ENCODE measurements at places on chromosomes 1 and 21.

DNA sequence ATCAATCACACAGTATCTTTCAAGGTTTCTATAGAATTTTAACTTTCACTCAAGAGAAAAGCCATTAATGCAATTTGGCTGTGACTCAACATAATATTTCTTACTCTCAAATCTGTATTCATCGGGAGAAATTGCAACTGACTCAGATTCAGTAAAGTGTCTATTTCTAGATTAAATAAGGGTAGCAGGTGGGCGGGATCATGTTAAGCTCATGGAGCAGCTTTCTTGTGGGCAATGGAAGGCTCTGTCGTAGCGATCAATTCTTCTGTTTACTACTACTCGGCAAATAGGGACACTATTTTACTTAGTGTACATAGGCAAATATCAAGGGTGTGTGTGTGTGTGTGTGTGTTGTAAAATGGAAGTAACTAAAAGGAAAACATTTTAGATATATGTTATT, 423.6 kb upstream of the NEGR1 start:
- no peak for DNase-seq

- DNase-seq = no peak
These were observed 797 bp downstream of the CC2D1B start for GRCh38 chr1:52365071-52365745.

DNA sequence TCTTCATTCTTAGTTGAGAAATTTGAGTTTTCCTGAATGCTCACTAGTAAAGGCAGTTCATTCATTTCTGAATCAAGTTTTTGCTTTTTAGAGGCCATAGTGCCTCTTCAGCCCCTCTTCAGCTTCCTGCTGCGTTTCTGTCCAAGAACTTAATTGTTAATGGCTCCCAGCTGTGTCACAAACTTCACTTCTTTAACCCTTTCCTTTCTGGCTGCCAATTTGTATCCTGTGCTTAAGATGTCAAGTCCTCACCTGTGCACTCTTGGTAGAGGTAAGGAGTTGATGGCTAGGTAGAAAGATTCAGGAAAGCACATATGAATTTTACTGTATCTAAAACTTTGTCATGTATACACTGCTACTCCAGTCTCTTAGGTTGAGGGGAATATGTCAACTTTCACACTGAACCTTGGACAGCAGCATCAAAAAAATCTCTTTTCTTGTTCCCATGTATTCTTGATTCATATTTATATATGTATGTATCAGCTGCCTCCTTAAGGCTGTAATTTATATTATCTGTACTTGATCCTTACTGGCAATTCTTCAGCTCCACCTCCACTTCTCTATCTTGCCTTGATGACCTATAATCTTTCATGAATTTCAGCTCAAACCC, 612.8 kb downstream of the LMO4 start:
- DNase-seq = no peak

DNA sequence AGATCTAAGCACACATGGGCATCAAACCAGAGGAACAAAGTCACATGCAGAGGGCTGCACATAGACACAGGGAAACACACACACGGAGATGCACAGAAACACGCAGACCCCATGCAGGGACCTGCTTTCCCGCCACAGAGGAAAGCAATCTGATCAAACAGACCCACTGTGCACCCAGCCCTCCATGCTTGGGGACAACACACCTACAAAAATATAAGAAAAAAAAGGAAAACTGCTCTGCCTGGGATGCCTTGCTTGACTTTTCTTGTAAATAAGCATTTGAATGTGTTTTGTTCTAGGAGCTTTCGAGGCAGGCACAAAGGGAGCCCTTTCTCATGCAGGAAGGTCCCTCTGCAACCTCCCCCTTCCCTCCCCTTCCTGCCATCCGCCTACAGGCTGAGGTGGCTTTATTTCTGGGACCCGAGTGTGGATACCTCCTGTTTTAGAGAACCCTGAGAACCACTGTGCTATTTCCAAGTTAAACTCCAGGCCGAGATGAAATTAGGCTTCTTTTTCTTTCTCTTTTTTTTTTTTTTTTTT, 3.5 kb upstream of the ICMT start:
- no peak for DNase-seq

DNA sequence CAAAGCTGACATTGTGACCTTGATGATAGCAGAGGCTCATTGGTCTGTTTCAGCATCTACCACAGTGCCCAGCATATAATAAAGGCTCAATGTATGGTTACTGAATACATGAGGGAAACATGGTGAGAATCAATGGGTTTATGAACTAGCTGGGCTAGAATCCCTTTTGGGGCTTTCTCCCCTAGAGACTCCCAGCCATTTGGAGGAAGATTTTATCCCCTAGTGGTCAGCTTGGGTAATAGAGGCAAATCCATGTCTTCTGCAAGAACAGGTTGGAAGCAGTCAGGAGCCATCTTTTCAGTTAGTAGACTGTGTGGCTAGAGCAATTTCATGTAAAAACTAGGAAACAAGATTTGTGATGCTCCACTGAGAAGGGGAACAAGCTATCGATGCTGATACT, 15.8 kb upstream of the REG4 start:
- no peak for DNase-seq

DNA sequence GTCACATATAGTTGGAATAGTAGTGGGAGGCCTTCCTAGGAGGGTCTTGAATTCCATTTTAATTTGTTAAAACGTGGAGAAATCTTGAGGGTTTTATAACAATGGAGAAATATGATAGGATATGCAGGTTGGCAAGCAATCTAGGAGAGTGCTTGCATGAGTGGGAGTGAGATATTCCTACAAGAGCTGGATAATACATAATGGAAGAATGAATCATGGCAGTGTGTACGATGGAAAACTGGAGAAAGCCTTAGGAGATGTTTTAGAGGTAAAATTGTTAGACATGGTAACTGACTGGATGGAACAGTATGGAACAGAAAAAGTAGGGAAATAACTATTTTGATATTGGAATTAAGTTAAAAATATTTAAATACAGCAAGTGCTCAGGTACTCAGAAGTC, 352.4 kb downstream of the PTBP2 start:
- no peak for DNase-seq

GRCh38 chr1:6275826-6276782, 15.2 kb upstream of the GPR153 start:
- no peak for DNase-seq

DNA sequence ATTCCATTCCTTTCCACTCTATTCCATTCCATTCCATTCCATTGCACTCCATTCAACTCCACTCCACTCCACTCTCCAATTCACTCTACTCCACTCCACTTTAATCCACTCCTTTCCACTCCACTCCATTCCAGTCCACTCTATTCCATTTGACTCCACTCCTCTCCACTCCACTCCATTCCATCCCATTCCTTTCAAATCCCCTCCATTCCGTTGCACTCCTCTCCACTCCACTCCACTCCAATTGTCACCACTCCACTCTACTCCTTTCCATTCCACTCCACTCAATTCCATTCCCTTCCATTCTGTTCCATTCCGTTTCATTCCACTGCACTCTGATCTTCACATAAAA, 2563.7 kb upstream of the TPTE start:
- DNase-seq = no peak

DNA sequence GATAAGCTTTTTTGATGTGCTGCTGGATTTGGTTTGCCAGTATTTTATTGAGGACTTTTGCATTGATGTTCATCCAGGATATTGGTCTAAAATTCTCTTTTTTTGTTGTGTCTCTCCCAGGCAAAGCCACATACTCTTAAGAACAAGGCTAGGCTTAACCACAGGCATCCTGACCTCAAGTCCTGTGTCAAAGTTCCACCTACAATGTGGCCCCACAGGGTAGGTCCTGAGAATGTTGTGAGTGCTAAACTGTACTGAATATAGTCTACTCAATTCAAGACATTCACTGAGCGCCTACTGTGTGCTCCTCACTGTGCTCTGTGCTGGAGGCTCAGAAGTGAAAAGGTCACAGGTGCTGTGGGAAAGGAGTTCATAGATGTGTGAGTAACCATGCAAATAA, 20.6 kb downstream of the DDAH1 start:
- no peak for DNase-seq

- no peak for DNase-seq
These were observed 51.8 kb downstream of the ADARB1 start for GRCh38 chr21:45126204-45126626.

GRCh38 chr21:23131177-23131576, 2133.0 kb downstream of the NCAM2 start:
- no peak for DNase-seq

DNA sequence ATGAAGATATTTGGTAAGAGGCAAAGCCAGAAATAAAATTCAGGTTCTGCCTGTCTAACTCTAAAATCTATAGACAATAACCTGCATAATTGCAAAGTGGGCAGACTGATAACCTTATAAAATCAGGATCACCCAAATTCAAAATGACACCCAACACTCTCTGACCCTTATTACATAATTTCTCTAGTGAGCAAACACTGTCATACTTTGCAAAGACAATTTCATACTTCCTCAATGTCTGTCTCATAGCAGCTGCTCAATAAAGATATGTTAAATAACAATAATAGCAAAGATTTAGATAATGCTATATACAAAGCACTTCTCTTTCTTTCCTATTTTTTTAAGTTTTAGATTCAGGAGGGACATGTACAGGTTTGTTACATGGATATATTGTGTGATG, 118.5 kb downstream of the UCHL5 start:
- DNase-seq = no peak

DNA sequence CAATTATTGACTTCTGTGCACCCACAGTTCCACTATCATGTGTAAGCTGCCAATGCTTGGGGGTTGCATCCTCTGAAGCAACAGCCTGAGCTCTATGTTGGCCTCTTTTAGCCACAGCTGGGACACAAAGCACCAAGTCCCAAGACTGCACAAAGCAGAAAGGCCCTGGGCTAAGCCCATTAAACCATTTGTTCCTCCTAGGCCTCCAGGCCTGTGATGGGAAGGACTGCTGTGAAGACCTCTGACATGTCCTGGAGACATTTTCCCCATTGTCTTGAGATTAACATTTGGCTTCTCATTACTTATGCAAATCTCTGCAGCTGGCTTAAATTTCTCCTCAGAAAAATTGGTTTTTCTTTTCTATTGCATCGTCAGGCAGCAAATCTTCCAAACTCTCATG, 123.7 kb upstream of the DEPDC1 start:
- DNase-seq = no peak

DNA sequence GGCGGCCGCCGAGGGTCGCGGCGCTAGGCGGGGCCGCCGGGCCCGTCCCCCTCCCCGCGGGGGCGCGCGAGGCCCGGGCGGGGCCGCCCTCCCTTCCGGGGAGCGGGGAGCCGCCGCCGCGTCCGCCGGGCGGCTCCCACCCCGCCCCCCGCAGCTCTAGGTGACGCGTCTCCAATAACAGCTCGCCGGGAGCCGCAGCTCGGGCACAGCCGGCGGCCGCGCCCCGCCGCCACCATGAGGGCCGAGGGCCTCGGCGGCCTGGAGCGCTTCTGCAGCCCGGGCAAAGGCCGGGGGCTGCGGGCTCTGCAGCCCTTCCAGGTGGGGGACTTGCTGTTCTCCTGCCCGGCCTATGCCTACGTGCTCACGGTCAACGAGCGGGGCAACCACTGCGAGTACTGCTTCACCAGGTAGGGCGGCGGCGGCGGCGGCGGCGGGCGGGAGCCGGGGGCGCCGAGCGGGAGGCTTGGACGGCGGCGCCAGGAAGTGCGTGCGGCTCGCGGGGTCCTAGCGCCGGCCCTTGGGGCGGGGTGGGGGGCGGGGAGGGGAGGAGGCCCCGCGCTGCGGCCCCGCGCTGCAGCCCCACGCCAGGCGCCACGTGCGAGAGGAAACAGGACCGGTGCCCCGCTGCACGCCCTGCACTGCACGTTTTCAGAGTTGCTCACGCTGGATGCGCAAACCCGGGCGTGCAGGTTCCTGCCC, at the start of gene SMYD2:
SMYD2 (plus strand) TSS at position 139 of the 699 bp plus-strand sequence; CDS start at position 235, 96 bp downstream.
- DNase-seq = peak; percentile 34

DNA sequence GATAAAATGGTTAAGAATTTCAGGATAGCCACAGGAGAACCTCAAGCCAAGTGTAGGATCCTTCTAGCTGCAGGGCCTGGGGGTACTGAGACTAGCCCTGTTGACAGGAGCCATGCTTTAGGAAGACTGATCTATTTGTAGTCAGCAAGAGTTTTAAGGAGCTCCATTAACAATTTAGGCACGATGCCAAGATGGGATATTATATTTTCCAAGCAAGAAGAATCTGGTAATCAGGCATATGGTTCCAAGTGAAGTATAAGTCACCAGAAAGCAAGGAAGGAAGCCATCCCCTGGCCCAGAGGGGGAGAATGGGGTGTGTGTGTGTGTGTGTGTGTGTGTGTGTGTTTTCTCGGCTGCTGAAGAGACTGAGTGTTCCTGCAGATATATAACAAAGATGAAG, 7.0 kb downstream of the IFNAR2 start:
- DNase-seq = no peak

- no peak for DNase-seq
These were observed 14.4 kb downstream of the FAAH start for GRCh38 chr1:46408356-46409062.

DNA sequence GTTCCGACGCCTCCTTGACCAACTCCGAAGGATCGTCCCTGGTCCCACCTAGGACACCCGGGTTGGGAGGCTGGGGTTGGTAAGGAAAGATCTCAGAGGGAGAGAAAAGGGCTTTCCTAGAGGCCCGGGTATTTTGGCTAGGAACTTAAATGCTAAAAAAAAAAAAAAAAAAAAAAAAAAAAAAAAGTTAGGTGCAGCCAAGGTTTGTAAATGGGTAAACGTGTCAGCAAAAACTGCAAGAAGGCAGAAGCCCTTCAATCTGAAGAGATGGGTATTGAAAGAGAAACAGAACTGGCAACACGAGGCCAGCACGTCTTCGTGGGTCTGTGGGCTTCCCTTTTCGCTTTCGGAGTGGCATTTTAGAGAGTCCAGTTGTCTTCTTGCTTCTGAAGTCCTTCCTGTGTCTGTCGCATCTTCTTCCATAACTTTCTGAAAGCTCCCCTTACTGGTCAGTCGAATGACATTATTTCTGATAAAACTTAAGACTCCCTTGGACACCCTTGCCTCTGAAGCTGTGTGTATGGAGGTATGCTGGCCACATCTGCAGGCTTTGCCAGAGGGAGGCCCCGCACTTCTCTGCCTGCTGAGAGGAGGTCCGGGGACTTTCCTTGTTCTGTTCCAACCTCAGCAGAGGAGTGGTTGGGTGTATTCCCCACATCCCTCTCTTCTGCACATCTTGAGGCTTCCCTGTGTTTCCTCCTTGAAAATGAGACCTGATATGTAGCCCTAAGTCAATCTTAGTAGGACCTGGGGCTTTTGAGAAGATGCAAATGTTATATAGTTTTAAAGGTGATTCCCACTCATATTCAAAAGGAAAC, 745 bp downstream of the RCSD1 start:
- DNase-seq = no peak

GRCh38 chr1:183630748-183631147, 4.8 kb downstream of the ARPC5 start:
- DNase-seq = no peak

DNA sequence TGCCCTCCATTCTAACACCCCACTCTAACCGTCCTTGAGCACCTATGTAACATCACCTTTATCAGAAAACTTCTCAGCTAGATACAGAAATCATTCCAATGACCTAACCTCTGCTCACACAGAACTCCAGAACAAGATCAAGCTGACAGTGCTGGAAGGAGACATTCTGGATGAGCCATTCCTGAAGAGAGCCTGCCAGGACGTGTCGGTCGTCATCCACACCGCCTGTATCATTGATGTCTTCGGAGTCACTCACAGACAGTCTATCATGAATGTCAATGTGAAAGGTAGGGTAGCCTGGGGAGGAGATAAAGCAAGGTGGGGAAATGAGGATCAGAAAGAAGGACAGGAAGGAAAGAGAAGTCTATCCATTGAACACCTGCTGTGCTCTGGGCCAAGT, 27.8 kb downstream of the HSD3B2 start:
- DNase-seq = no peak

Measured in activated T-cell treated with anti-CD3 and anti-CD28 coated beads for 4 hours (primary cell).